ENCODE measurements at places on chromosomes 16 and 17.

GRCh38 chr17:76193591-76193990, 46.7 kb downstream of the RNF157 start:
- DNase-seq, result no peak

GRCh38 chr16:2042986-2043666, 4.5 kb downstream of the NTHL1 start:
- DNase-seq, result no peak

GRCh38 chr16:23125277-23125676, 24.0 kb downstream of the USP31 start:
- no peak for DNase-seq

DNA sequence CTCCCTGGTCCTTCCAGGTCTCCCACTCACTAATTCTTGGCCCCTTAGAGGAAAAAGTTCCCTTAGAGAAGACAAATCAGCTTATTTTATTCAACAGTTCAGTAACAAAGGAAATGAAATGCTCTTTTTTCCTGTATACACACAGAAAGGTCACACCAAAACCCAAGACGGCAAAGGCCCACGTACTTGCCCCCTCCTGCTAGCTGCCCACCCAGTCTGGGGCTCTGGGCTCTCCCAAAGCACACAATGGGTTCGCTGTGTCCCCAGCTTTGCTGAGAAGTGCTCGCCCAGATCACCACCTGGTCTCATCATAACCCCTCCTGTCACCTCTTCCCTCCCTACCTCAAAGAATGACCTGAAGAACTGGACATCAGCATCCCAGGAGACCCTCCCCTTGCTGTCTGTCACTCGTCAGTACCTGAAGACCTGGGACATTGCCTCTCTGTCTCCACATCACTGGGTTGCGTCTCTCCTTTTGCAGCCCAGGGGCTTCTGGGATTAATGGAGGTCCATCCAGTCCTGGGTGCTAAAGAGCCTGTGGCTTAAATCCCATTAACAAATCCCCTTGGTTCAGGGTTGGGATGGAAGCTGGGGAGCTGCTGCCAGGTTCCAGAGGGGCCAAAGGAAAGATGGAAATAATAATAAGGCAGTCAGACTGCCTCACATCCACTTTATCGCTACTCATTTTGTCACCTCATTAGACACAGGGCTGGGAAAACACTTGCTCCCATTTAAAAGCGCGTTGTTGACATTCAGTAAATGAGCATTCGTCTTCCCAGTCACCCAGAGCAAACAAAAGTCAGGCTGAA, 3.3 kb downstream of the SLC6A4 start:
- DNase-seq, result no peak

DNA sequence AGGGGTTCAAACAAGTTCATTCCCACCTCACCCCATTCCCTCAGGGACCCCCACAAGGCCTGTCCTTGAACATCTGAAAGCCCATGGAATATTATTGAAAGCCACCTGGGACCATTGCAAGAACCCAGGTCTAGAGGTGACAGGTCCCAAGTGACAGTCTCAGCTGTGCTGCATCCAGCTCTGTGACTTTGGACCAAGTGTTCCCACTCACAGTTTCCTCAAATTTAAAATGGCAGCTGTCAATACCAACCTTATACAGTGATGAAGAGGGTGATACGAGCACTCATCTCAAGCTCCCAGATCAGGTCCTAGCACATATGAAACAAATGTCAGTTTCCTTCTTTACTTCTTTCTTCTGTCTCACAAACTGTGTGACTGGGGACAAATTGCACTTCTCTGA, 9.1 kb downstream of the ERAL1 start:
- DNase-seq, result no peak

Measured in lower lobe of right lung (tissue), 2 donors.